Mesenteric fat pad (tissue), 1 donor: ENCODE measurements at places on chromosomes 5 and 9. TPM values are rescaled to one million over a fixed set of nuclear protein-coding genes. Genes with fewer than 3 reads are reported as not detected.
A peak's percentile ranks its signal among the peaks of the same experiment; 100 is the strongest.

- no peak for DNase-seq
These were observed 1587.6 kb upstream of the C9orf72 start for GRCh38 chr9:29160763-29161353.

GRCh38 chr9:127878001-127878651, 651 bp upstream of the AK1 start:
- no peak for DNase-seq

DNA sequence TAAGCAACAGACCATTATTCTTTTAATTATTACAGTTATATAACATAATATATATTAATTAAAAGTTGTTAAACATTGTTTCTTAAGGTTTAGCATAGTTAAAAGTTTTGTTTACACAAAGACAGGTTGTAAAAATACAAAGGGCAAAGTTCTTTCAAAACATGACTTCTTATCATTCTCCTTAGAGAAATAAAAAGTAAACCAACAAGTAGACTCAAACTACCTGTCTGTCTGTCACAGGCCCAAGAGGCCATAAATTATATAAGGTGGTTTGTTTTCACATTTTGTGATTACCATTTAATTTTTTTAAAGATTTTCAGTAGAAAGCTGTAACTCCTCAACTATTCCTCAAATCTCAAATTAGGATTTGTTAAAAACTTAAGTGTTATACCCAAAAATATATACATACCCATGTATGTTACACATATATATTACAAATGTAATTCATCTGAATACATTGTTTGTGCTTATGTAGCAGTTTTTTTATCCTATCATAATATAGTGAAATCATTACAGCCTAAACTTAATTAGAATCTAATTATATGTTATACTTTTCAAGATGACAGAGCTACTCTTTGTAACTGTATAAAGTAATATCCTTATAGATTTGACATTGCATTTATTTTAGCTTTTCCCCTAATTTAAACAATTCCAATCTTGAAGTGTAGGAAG, 93.8 kb upstream of the GRHPR start:
- no peak for DNase-seq

DNA sequence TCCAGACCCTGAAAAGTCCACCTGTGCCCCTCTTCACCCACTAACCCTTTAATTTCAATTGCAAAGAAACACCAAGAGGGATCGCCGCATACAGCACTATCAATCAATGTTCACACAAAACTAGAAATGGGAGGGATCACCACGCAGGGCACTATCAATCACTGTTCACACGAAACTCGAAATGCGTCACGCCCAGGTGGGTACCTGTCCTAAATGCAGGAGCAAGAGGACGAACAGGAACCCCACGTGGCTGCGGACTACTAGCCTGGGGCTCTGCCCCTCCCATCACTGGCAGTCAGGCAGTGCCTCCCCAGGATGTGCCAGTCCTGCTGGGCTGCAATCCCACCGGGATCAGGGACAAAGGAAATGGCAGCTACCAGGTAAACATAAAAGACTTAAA, 28.2 kb downstream of the RASGEF1C start:
- DNase-seq = no peak

GRCh38 chr9:133563291-133563796, 28.8 kb downstream of the ADAMTSL2 start:
- no peak for DNase-seq

KIF3A gene
- 5.2 TPM for total RNA-seq

- DNase-seq = no peak
These were observed 21.7 kb upstream of the HOMER1 start for GRCh38 chr5:79535477-79536192.

DNA sequence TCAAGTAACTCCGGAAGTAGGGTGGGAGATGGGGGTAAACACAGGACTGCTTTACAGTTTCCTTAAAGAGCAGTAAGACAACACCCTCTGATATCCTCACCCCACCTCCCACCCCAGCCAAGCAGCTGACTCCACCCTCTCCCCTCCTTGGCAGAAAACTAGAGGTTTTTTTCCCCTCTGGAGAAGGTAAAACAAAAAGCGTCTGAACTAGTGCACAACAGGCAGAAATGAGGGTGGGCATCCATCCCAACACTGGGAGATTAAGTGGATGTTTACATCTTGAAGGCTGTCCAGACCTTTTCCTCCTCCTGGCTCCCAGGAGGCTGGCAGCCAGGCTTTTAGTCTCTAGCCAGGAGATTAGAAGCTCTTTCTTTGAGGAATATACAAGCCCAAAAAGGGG, 13.9 kb upstream of the CTNNAL1 start:
- DNase-seq = no peak

DNA sequence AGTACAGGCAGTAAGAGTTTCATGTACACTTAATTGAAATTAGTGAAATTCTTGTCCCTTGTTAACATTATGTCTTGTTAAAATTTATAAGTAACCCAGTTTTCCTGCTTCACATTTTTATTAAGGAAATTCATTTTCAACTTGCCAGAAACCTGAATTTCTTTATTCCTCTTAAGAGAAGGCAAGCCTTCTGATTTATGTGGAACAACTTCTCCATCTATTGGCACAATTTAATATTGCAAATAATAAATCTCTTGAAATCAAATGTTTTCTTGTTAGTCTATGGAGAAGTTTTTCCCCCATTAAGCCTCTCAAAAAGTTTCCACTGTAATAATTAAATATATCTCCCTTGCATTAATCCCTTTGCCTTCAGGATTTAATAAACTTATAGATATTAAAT, 33.8 kb upstream of the ACO1 start:
- DNase-seq = no peak

GRCh38 chr9:71765693-71766092, 2.6 kb downstream of the CEMIP2 start:
- no peak for DNase-seq

FAM221B gene
- total RNA-seq = not detected

GRCh38 chr9:134223591-134224122, 59.3 kb upstream of the RNU6ATAC start:
- DNase-seq = no peak

- no peak for DNase-seq
These were observed 224.1 kb upstream of the DAB2 start for GRCh38 chr5:39648848-39649227.

TSLP gene
- total RNA-seq = 1.5 TPM

DNA sequence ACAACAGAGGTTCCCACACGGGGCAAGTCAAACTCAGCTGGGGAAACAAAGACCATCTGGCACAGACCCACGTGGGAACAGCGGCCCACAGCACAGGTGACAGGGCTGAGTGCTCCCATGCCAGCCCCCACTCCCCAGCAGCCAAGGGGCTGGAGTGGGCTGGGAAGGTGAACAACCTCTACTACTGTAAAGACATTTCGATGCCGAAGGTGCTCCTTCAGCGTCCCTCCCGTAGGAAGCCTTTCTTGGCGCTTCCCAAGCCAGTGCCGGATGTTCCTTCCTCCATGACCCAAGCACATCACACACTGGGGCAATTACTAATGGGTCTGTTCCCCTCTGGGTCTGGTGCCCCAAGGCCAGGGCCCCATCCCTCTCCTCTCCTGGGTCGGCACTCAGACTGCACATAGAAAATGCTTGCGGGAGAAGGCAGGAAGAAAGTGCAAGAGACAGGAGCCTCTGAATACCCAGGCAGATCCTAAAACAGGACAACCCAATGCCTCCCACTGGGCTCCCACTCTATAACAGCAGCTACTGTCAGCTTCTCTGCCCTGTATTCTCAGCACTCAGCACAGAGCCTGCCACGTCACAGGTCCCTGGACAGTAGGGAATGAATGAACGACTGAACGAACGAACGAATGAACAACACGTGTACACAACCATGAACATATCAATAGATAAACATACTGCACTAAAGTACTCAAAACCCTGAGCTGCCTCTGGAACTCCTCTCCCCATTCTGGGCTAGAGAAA, 77.0 kb upstream of the LRRTM2 start:
- no peak for DNase-seq

DNA sequence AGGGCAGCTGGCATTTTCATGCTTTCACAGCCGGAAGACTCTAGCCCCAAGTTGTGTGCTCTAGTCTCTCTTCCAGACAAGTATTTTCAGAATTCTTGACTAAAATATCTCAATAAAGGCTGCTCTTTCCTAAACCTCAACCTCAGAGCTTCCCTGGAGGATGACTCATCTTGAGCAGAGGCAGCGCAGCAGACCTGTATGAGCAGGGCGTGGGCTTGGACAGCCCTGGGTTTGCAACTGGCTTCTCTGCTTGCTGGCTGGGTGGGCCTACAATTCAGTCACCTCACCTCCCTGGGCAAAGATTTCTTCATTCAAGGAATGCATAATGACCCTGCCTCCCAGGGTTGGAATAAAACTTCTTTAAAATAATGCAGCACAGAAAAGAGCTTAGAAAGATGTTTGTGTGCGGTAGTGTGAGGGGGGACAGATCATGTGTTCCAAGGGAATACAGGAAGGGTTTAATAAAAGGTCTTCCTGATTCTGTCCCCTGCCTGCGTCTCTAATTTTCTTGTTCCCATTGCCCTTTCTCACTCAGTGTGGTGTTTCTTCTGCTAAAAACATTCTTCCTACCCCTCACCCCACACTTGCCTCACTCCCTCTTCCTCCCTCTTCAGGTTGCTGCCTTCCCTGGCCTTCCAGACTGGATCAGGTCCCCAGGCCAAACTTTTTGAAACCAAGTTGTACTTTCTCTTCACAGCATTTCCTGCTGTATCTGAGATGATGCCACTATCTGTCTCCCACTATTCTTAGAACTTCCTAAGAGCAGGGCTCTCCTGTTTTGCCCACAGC, 39.4 kb upstream of the MAP1B start:
- no peak for DNase-seq

DNA sequence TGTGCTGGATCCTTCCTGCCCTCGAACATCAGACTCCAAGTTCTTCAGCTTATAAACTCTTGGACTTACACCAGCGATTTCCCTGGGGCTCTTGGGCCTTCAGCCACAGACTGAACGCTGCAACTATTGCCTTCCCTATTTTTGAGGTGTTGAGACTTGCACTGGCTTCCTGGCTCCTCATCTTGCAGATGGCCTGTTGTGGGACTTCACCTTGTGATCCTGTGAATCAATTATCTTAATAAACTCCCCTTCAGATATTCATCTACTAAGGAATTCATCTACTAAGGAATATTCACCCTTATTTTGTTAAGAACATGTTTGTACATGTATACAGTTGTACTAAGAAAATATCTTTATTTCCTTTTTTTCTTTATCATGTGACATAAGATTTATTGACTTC, 1079.7 kb downstream of the CDH12 start:
- DNase-seq = no peak

DNA sequence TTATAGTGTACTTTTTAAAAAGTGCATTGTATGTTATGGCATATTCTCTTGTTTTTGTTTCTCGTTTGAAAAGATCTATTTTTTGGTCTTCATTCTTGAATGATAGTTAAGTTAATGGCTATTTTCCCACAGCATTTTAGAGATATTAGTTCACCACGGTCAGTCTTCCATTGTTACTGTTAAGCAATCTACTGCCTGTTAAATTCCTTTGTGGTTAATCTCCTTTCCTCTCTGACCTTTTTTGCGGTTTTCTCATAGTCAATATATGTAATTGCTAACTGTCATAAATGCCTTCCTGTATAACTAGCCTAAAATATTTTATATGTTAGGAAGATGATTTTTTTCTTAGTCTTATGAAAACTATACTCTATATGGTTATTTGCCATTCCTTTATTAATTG, 250.8 kb upstream of the FBXL7 start:
- DNase-seq = no peak

DNA sequence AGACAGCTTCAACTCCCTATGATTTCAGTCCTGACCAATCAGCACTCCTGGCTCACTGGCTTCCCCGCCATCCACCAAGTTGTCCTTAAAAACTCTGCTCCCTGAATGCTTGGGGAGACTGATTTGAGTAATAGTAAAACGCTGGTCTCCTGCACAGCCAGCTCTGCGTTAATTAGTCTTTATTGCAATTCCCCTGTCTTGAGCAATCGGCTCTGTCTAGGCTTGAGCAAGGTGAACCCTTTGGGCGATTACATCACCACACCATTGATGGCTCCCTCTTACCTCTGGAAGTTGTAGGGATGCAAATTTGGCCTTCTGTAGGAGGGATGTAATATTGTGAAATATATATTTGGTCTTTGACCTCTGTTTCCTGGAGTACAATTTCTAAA, 2.9 kb upstream of the SLC23A1 start:
- no peak for DNase-seq

- peak; percentile 85 for DNase-seq
These were observed 123.0 kb downstream of the COL23A1 start for GRCh38 chr5:178467205-178467567.

DNA sequence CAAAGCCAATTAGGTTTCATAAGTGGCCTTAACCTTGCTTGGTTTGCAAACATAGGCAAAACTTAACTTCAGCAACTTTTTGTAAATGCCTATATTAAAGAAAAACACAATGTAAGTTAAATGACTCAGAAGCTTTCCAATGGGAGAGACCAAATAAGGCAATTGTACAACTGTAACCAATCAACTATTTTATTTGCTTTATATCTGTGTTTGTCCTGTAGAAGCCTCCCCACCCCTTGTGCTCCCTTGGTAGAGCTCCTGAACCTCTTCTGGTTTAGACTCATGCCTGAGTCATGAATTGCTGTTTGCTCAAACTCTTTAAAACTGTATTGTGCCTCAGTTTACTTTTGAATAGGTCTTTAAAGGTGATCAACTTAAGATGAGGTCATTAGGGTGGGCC, 3.0 kb upstream of the C1QTNF3 start:
- no peak for DNase-seq

DNA sequence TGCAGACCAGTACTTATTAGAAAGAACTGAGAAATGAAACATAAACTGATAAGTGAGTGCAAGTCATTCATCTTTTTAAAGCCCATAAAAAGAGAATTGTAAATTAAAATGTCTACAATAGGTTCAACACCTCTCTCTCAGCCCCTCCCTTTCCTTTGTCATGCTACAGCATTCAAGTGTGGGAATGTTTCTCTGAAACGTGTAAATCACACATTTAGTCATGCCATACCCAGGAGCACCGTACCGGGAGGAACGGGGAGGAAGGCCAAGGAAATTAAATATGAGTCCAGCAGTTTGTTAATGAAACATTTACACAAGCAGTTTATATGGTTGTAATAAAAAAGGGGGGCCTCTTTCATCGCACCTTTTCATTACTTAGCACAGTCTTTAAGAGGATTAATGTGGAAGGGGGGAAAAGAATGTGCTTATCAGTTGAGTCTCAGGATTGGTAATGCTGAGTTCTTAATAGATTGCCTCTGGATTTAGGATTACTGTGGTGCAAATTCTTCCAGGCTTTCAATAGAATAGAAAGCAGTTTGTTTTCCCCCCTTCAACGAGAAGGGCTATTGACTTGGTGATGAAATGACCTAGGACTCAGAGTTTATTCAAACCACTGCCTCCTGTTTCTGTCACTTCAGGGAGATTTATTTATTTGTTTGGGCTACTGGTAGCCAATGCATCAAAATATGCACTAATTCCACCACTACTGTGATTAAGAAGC, 176.0 kb upstream of the ZNF608 start:
- DNase-seq = no peak
